ELR (cell line): ENCODE measurements at places on chromosomes 16 and 17.
A peak's percentile ranks its signal among the peaks of the same experiment; 100 is the strongest.

DNA sequence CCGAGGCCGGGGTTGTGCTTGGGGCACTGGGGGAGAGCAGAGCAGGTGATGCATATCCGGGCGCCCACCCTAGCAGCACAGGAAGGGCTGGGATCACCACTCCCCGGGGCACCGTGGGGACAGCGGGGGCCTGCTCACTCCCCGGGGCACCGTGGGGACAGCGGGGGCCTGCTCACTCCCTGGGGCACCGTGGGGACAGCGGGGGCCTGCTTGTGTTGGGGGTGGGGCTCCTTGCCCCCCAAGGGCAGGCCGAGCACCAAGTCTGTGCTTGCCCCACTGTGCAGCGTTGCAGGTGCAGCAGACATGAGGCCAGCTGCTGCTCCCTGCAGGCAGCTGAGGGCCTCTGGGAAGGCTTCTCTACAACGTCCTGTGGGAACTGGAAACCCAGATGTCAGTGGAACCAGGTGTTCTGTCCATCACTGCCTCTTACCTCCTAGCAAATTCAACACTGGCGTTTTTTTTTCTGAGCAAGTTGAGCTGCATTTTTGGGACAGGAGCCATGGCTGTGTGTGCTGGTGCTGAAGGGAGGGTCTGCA, 25.0 kb upstream of the ZNF750 start:
- no peak for DNase-seq

DNA sequence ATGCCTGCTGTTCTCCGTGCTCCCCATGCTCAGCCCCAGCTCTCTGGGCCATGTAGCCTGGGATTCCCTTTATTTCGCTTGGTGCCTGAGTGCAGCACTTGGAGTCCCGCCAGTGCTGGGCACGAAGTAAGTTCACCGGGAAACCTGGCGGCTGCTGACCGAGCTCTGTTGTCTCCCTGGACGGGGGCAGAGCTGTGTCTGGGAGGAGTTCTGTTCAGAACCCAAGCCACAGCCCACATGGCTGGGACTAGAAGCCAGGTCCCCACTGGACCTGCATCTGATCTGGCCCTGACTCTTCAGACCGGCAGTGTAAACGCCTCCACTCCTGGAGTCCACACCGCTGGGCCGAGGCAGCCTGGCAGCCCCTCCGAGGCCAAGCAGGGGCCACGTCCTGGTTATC, 37.5 kb upstream of the CIBAR2 start:
- DNase-seq, result no peak

DNA sequence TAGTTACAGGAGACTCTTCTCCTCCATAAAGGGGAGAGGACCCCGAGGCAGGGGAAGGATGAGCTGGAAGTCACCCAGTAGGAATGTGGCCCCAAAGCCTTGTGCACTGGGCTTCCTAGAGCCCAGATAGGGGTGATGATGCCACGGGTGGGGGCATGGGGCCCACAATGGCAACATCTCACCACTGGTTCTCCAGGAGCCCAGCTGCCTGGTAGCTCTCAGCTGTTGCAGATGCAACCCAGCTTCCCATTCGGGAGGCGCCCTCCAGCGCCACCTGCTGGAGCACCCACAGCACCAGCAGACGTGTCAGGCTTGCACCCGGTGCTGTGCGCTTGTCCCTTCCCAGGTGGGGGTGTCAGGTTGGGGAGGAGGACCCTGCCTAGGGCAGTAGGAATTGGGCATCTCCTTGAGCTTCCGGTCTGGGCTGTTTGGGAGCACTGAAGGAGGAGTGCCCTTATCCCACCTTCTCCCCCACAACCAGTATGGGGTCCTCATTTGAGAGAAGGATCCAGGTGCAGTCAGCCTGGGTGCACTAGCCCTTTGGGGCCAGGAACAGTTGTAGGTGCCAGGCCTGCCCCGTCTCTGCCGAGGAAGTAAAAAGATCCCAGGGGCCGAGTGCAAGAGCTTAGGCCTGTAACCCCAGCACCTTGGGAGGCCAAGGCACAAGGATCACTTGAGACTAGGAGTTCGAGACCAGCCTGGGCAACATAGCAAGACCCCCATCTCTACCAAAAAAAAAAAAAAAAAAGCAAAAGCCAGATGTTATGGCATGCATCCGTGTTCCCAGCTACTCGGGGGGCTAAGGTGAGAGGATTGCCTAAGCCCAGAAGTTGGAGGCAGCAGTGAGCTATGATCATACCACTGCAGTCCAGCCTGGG, 14.4 kb downstream of the CDIPT start:
- peak; percentile 72 for DNase-seq

GRCh38 chr16:88793251-88793954, 8.4 kb upstream of the PIEZO1 start:
- DNase-seq, result no peak

- DNase-seq, result no peak
These were observed 22.0 kb downstream of the CAMKK1 start for GRCh38 chr17:3870871-3871306.

GRCh38 chr17:1323336-1323735, 43.9 kb downstream of the TRARG1 start:
- DNase-seq, result no peak

GRCh38 chr16:4316108-4316863, 419 bp downstream of the GLIS2 start:
- DNase-seq, result peak; percentile 54

DNA sequence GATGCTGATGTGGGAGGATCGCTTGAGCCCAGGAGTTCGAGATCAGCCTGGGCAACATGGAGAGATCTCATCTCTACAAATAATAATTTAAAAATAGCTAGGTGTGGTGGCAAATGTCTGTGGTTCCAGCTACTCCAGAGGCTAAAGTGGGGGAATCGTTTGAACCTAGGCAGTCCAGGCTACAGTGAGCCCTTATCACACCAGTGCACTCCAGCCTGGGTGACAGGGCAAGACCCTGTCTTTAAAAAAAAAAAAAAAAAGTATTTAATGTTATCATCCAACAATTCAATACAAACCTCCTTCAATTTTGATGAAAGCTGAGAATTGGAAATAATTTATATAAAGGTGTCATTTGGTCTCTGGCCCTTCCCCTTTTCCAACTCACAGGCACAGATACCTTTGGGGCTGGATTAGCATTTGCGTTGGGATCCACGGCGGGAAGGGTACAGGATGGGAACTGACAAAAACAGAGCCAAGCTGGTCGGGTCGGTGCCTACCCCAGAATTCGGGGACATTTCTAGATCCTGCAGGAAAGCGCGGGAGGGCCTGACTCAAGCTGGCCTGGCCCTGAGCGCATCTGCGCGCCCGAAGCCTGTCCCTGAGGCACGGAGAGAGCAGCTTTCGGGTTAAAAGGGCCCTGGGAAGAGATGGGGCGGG, 860 bp upstream of the DCAF7 start:
- DNase-seq, result no peak

DNA sequence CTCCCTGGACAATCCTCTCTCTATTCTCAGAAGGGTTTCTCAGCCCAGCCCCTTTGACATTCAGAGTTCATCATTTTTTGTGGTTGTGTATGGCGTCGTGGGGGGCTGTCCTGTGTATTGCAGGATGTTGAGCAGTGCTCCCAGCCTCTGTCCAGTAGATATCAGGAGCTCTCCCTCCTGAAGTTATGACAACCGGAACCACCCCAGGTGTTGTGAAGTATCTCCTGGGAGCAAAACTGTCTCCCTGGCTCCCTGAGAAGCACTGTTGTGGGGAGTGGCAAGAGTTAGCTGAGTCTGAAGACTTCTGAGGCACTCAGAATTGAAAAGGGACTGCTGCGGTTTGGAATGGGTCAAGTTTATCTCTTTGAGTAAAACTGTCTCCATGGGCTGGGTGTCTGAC, 55.9 kb upstream of the MGAT5B start:
- DNase-seq, result no peak

- DNase-seq, result no peak
These were observed 10.1 kb upstream of the KRT28 start for GRCh38 chr17:40809721-40810421.

GRCh38 chr17:164303-165235, 16.9 kb downstream of the DOC2B start:
- DNase-seq, result peak; percentile 39

DNA sequence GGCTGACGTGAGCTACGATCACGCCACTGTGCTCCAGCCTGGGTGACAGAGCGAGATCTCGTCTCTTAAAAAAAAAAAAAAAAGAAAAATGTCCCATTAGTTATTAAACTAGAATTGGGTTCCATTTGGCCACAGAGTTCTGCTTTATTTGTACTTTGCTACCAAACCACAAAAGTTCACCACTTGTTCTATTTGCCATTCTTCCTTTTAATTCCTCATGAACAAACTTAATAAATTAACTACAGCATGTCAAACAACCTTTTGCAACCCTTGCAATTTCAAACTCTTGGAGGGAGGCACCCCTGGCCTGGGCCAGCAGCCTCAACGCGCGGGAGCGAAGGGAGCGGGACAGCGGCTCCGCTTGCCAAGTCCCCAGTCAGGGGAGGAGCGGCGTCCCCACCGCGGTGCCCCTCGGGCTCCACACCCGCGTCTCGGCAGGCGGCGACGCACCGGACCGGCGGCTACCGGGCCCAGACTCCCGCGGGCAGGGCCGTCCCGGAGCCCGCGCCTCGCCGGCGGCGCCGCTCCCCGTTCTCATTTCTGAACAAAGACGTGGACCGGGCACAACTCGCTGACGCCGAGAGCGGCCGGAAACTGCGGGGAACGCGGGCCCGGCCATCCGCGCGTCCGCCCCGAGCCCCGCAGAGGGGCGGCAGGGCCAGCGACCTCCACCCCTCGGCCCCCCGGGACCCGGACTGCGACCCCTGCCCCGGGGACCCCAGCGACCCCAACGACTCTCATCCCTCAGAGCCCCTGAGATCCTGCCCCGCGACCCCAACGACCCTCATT, 775 bp downstream of the CYTH1 start:
- DNase-seq, result peak; percentile 63

- no peak for DNase-seq
These were observed 50.0 kb downstream of the CBFA2T3 start for GRCh38 chr16:88927010-88927409.

DNA sequence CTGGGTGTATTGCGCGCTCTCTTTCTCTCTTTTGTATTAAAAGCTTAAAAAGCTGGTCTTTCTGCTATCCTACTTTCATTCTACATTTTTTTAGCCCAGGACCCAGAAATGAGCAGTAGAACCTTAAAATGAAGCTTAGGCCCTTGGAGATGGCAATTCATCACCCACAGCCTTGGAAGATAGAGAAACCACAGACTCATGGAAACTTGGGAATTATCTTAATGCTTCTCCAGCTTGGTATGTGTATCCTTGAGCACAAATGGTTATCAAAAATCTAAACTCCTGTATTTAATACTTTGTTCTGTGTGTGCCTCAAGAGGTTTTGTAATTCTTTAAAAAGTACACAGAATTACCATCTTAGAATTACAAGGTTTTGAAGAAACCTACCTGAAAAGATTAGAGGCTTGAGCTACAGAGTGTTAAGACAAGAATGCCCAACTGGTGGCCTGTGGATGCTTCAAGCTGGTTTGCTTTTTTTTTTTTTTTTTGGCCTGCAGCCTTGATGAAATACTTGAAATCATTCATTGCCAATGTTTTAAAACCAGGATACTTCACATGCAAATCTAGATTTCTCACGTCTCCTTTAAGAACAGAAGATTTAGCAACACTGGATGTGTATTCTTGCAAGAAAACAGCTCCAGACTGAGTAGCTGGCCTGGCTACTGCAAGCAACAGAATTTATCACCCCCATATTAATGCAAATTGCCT, 105.0 kb downstream of the XYLT1 start:
- DNase-seq, result no peak

- DNase-seq, result no peak
These were observed 3.0 kb downstream of the MMD start for GRCh38 chr17:55418369-55419268.

DNA sequence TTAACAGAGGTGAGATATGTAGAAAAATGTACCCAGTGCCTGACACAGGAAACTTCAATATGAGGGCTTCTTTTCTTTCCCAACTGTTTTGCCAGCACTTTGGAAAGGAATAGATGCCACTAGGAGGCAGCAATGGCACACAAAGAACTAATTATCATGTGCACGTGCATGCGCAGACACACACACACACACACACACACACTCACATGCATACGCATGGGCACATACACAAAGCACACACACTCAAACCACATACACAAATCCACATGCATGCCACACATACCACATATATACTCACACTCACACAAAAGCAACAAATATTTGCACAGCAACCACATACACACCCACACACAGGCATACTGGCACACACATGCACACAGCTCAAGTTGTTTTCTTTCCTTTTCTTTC, 8.8 kb upstream of the CEP112 start:
- peak; percentile 88 for DNase-seq

- DNase-seq, result peak; percentile 37
These were observed 47.9 kb downstream of the UBE2G1 start for GRCh38 chr17:4318596-4318995.

DNA sequence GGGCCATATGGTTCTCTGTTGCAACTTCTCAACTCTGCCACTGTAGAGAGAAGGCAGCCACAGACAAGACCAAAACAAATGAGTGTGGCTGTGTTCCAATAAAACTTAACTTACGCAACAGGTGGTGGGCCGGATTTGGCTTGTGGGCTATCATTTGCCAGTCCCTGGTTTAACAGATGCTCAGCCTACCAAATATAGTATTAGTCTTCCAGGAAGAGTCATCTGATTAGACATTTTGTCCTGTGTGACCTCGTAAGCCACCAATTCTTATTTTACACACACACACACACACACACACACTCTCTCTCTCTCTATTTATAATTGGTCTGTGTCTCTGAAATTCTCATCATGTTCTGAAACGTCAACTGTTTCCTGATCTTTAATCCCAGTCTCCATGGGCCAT, 245.9 kb downstream of the XYLT1 start:
- no peak for DNase-seq
